ENCODE measurements at places on chromosomes 12 and 14.

GRCh38 chr14:65045006-65045405 lies 57.3 kb downstream of the MAX start:
- DNase-seq, result no peak

DNA sequence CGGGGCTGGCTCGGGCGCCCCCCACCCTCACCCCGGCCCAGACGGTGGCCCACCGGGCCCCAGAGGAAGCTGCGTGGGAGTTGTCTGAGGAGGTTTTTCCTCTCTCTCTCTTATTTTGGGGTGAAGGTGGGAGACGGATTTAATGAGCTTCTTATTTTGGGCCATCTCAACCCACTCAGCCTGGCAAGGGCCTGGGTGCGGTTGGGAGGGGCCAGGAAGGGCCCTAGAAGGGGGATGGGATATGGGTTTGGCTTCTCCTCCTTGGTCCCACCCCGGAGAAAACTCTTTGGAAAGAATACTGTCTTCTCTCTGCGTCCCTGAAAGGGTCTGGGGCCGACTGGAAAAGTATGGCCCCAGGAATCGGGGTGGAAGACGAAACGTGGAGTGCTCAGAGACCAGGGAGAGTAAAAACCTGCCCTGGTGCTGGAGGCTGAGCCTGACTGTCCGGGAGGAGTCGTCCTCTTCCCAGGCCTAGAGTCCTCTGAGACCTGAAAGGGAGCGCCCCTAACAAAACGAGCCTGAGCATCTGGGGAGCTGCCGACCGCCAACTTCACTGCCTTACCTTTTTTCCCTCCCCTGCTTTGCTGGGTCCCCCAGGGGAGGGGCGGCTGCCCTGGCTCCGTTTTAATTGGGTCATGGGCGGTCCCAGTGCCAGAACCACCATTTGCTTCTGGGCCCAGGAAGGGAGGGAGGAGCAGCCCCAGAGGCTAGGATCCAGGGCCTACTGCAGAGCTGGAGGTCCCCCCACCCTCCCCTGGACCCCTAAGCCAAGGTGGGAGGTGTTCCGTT lies 1.6 kb downstream of the MMP14 start:
- no peak for DNase-seq

- no peak for DNase-seq
These were observed 18.9 kb downstream of the FAR2 start for GRCh38 chr12:29167988-29168387.

GRCh38 chr12:107107381-107107780 lies 14.0 kb upstream of the CRY1 start:
- DNase-seq, result no peak

- no peak for DNase-seq
These were observed 18.7 kb downstream of the FOXG1 start for GRCh38 chr14:28785096-28785952.

DNA sequence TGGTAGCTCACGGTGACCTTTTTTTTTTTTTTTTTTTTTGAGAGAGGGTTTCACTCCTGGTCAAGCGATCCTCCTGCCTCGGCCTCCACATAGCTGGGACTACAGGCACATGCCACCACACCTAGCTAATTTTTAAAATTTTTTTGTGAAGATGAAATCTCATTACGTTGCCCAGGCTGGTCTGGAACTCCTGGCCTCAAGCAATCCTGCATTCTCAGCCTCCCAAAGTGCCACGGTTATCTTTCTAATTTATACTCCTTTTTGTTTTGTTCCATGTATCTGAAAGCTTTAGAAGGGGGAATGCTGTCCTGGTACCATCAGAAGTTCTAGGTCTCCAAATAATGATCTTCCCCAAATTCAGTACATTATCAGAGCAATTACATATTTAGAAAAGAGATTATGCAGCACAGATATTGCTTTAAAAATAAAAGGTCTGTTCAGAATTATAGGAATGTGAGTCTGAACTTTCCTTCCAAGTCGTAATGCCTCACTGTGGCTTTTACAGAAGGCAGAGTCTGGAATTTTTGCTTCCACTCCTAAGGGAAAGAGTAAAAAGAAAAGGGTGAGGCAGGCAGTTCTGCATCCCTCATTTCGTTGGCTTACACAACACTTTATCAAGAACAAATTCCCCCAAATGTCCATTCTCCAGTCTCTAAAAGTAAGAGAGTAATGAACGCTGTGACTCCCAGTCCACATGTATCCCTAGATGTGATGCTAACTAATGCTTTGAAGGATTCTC lies 73.0 kb downstream of the GCH1 start:
- DNase-seq, result no peak

DNA sequence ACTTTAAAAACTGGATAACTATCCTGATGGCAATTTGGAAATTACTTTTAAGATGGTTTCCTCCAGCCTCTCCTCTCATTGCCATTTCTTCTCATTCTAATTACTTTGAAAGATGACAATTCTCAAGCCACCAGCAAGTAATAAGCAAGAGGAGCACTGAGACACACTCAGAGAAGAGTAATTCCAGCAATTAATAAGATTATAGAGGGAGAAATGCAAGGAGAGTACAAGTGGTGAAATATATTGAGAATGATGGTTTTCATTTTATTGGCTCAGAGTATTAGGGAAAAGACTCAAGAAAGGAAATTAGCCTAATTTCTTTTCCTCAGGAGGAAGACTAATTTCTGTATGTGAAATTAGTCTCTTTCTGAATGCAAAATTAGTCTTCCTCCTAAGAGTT lies 20.5 kb upstream of the MSRB3 start:
- no peak for DNase-seq

DNA sequence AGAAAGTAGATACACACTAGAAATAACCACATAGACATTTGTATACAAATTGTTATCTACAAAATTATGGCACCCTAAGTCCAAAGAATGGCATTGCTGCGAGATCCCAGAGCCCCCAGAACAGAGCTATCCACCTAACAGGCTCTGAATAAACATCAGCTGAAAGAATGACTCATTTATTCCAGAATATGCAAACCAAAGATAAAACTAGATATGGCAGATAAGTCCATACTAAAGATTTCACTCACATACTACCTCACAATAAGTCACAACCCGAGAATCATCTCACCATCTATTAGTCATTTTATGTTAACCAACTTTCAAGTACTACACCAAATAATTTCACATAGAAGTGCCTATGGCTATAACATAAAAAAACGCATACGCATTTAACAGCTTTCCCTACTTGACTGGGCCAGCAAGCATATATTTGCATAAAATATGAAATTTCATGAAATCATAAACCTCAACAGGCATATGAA lies 5.6 kb downstream of the CNIH1 start:
- DNase-seq, result no peak

DNA sequence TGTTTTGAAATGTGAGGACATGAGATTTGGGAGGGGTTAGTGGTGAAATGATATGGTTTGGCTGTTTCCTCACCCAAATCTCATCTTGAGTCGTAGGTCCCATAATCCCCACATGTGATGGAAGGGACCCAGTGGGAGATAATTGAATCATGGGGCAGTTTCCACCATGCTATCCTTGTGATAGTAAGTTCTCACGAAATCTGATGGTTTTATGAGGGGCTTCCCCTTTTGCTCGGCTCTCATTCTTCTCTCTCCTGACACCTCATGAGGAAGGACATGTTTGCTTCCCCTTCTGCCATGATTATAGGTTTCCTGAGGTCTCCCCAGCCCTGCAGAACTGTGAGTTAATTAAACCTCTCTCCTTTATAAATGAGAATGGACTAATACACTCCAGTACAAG lies 18.0 kb downstream of the GALNT6 start:
- DNase-seq, result no peak

GRCh38 chr12:84825149-84825548 lies 87.5 kb downstream of the SLC6A15 start:
- no peak for DNase-seq

- DNase-seq, result no peak
These were observed 28.2 kb upstream of the RPLP0 start for GRCh38 chr12:120229071-120229486.

GRCh38 chr14:77219591-77219990 lies 38.0 kb downstream of the TMEM63C start:
- no peak for DNase-seq

GRCh38 chr12:69922999-69923398 lies 98.0 kb downstream of the MYRFL start:
- no peak for DNase-seq

DNA sequence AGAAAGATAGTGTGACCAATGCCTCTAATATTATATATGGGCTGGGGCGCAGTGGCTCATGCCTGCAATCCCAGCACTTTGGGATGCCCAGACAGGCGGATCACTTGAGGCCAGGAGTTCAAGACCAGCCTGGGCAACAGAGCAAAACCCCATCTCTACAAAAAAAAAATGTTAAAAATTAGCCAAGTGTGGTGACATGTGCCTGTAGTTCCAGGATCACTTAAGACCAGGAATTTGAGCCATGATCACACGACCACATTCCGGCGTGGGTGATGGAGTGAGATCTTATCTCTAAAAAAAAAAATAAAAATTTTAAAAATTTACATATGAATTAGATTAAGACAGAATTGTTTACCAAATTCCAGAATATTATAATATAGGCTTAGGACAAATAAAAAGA lies 12.0 kb downstream of the TM7SF3 start:
- no peak for DNase-seq

DNA sequence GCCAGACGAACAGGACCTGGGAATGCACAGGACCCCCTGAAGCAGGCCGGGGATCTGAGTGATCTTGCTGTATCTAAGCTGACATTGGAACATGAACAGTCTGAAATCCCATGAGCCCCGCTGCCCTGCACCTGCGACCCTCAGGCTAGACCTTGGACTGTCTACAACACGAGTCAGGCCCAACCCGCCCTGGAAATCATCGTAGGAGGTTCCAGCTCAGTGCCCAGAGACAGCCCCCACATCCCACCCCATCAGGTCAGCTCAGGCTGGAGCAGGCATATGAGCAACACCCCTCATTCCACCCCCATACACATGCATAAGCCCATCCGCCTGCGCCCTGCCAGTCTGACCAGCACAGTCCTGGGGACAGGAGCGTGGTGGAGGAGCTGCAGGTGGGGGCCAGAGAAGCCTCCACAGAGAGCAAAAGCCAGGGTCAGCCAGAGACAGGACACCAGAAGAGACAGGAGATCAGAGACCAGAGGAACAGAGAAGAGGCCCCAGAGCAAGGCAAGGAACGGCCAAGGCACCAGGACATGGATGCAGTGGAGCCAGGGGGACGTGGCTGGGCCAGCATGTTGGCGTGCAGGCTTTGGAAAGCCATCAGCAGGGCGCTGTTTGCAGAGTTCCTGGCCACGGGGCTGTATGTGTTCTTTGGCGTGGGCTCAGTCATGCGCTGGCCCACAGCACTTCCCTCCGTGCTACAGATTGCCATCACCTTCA lies at the start of gene AQP6:
Gene AQP6 (plus strand): TSS at position 307 of the 720 bp plus-strand sequence. CDS start 227 bp downstream, at position 534.
- DNase-seq, result no peak

DNA sequence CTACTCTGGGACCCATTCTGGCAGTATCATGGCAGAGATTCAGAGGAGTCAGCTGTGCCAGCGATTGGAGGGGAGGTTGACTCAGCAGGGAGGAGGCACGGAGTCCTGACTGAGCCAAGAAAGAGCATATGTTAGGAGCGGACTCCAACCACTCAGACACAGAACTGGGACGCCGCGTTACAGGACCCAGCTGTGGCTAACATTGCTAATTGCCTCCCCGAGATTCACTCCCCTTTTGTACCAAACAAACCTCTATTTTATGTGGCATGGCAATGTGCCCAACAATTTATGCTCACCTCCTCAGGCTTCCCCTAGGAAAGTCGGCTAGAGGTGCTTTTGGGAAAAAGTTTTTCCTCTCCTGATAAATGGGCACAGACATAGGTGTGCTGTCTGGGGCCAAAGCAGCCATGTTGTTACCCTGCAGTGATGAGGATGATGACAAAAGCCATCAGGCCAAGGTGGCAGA lies 15.2 kb upstream of the CLIP1 start:
- no peak for DNase-seq

- DNase-seq, result no peak
These were observed 76.7 kb upstream of the SCAF11 start for GRCh38 chr12:46067094-46067493.

DNA sequence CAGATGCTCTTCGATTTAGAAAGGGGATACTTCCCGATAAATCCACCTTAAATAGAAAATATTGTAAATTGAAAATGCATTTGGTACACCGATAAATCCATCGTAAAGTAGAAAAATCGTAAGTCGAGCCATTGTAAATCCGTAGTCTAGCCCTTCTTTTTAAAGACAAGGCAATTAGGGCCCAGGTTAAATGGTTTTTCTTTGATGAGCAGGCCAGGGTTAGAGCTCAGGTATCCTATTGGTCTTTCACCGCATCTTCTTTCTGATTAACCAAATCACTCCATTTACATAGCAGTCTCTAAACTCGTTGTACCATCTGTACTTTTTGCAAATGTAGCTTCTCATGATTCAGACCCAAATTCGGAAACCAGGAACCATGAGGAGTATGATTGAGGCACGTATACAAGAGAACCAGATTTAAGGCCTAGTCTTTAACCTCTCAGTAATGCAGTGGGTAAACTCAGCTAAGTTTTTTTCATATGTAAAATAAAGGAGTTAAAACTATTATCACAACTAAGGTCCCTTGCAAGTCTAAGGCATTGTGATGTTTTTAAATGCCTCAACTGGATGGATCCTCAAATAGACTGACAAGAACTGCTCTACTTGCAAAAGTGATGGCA lies 2.2 kb upstream of the YAF2 start:
- DNase-seq, result no peak

DNA sequence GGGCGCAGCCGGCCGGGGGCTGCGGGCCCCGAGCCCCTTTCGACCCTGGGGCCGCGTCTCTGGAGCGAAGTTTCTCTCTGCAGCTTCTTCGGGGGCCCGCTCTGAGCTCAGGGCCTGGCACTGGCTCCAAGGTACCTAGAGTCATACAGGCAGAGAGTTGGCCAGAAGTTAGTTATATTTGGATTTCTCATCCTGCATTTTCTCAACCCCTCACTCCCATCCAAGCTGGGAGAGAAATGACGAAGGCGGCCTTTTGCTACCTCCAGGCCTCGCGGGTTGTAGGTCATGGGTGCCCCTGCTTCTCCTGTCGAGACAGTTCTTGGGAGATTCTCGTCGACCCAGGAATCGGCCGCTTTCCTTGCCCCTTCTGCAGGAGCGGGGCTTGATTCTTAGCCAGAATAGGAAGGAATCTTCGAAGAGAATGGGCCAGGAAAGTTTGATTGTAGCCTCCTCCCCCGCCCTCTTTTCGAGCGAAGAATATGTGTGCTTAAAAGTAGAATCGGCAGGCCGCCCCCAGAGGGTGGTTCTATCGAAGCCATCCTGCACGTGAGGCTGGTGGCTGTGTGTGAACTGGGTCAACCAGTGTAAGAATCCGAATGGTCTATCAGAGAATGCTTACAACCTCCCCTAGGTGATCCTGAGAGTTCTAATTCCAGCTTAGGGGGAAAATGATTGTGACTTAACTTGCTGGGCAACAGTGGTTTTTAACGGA lies 785 bp downstream of the MLEC start:
- DNase-seq, result peak; percentile 50

GRCh38 chr12:76268267-76268666 lies 79.9 kb downstream of the BBS10 start:
- no peak for DNase-seq

DNA sequence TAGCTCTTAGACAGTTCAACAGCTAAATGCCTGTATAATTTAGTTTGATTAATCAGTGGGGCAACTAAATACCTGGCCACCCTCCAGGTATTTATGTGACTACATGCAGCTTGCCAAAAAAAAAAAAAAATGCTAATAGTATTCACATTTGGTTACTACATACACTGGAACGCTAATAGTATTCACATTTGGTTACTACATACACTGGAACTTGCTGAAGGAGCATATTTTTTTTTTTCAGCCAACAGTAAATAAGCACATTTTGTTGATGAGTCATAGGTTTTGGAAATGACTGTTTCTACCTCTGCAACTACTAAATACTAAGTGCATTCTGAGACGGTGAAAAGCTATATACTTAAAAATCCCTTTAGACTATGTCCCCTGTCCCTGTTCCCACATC lies 1172.3 kb downstream of the LRFN5 start:
- DNase-seq, result no peak

- no peak for DNase-seq
These were observed 188.0 kb downstream of the MON2 start for GRCh38 chr12:62654326-62655241.

Measured in naive thymus-derived CD4-positive, alpha-beta T cell (primary cell).